ENCODE measurements at places on chromosomes 2 and 18.

GRCh38 chr2:175076272-175076671 is 71.1 kb upstream of the CHN1 start:
- DNase-seq, result no peak

- DNase-seq, result no peak
These were observed 42.3 kb downstream of the SPRED2 start for GRCh38 chr2:65390134-65390533.

- DNase-seq, result no peak
These were observed 3.8 kb upstream of the ANKRD53 start for GRCh38 chr2:70974592-70974991.

- no peak for DNase-seq
These were observed 298.6 kb downstream of the AGPS start for GRCh38 chr2:177691177-177691576.

- no peak for DNase-seq
These were observed 13.0 kb downstream of the DIPK1C start for GRCh38 chr18:74444104-74444503.

- DNase-seq, result no peak
These were observed 301.2 kb downstream of the AGPS start for GRCh38 chr2:177693658-177694339.

- DNase-seq, result no peak
These were observed 270.7 kb downstream of the TCF4 start for GRCh38 chr18:55317324-55317723.

- no peak for DNase-seq
These were observed 307.8 kb downstream of the EPHA4 start for GRCh38 chr2:221264318-221264717.

GRCh38 chr2:226477221-226478108 is 322.2 kb downstream of the IRS1 start:
- DNase-seq, result no peak

DNA sequence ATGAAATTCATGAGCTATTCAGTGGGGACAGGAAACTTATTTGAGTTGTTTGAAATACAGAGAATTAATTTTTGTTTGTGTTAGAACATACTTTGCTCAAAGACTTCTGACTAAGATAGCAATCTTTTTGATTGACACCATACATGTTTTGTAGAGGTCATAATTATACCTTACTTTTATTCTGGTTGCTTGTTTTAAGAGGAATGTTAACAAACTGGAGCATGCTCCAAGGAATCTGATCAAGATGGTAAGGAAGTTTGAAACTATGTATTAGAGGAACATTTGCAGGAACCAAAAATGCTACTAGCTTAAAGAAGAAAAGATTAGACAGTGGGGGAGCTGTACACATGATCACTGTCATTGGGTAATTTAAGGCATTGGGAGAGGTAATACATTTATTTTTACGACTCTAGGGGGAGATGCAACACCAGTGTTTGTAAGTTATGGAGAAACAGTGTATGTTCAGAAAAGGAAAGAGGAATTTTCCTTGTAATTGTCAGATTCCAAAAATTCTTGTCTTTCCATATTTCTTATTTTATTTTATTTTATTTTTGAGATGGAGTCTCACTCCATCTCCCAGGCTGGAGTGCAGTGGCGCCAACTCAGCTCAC is 8.0 kb downstream of the AGFG1 start:
- no peak for DNase-seq

GRCh38 chr2:40098786-40099470 is 319.9 kb upstream of the THUMPD2 start:
- no peak for DNase-seq

- DNase-seq, result no peak
These were observed 3.4 kb downstream of the VSNL1 start for GRCh38 chr2:17543848-17544247.

- DNase-seq, result no peak
These were observed 1.4 kb downstream of the METTL8 start for GRCh38 chr2:171432206-171432968.

GRCh38 chr18:31199190-31199769 is 36.6 kb upstream of the DSC1 start:
- peak; percentile 51 for DNase-seq

DNA sequence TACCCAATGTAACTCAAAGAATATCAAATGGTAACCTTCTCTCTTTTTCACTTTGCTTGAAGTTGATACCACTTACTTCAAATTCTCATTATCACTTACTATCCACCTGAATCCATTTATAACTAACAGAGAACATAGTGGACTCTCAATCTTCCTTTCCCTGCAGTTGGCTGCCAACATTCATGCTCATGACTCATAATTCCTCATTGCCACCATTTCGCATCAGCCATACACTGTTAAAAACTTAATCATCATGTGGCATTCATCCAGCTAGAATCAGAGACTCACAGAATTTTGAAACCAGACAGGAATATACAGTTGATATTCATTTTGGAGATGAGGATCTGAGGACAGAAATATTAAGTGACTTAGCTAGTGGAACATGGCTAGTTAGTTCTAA is 56.8 kb downstream of the SLC4A10 start:
- DNase-seq, result peak; percentile 10

DNA sequence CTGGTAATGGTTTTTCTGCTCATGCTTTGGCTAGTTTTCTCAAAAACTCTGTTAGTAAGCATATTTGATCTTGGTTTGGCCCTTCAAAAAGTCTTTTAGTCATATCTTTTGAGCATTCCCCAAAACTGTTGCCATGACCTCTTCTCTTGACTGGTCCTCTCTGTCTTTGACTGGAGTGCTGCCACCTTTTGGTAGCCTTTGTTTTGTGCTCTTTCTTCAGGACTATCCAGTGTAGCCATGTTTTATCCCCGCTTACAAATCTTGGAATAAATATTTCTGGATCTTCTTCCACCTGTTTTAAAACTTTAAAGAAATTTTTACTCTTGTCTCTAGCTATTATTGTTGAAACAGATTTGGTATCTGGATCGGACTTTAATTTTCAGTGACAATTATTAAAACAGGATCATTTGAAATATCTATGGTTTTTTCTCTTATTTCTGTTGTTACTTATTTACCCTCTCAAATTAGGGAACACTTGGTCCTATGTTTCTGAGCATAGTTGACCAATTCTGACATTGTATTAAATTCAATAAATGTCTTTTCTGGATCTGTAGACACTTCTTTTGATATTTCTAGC is 965 bp upstream of the ELOA2 start:
- DNase-seq, result peak; percentile 19

DNA sequence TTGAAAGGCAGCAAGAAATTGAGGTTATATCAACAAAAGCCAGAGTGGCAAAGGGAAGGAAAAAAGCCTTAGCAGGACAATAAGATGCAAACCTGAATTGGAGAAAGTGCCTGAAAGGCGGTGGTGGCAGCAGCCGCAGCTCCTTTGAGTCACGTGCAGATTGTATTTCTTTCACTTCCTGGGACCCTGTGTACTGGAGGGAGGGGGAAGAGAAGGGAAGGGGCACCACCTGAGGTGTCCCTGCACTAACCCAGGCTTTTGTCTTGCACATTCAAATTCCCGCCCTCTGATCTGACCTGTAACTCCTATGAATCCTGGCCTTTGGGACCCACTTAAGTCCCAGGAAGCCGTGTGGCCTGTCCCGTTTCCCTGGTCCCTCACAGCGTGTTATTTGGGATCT is 326.1 kb upstream of the SKOR2 start:
- DNase-seq, result no peak

DNA sequence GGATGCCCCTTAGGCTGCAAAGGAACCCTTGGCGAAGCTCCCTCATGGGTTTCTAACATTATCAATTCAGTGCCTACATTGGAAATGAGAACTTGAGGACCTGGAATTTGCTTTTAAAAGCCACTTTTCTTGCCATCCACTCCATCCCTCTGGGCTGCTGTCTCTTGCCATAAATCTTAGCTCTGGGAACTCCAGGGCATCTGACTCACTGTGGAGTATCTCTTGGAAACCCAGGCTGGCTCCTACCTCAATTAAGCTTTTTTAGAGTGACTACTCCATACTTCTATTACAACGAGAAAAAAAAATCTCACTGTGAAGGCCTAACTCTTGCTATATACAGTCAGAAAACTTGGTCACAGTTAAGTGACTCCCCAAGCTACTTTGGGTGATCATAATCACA is 227.2 kb upstream of the SETBP1 start:
- no peak for DNase-seq

DNA sequence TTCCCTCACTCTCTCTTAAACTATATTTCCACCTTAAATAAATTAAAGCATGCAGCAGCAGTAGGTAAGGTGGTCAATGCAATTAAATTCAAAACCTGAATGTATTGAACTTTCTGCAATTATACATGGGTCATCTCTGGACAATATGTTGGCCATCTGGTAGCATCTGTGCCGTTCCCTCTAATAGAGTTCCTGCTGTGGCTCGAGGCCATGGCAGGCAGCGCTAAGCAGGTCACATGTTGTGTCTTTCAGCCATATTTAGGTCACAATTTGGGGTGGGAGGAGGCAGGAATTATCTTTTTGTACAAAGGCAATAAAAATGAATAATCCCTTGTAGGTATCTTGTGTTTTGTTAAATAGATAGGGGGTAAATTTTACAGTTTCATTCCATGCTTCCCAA is 676.2 kb downstream of the ZEB2 start:
- no peak for DNase-seq

GRCh38 chr2:160756481-160756880 is 262.9 kb upstream of the RBMS1 start:
- no peak for DNase-seq

GRCh38 chr18:43396266-43396665 is 119.0 kb upstream of the SYT4 start:
- no peak for DNase-seq

- no peak for DNase-seq
These were observed 80.5 kb upstream of the OTOF start for GRCh38 chr2:26558271-26559043.

Data from LoVo (cell line).